Mucosa of gallbladder (tissue), 1 donor: ENCODE measurements at places on chromosomes 5 and 9.

GRCh38 chr5:135747824-135748223 lies 86.6 kb upstream of the SLC25A48 start:
- DNase-seq: peak; percentile 1

DNA sequence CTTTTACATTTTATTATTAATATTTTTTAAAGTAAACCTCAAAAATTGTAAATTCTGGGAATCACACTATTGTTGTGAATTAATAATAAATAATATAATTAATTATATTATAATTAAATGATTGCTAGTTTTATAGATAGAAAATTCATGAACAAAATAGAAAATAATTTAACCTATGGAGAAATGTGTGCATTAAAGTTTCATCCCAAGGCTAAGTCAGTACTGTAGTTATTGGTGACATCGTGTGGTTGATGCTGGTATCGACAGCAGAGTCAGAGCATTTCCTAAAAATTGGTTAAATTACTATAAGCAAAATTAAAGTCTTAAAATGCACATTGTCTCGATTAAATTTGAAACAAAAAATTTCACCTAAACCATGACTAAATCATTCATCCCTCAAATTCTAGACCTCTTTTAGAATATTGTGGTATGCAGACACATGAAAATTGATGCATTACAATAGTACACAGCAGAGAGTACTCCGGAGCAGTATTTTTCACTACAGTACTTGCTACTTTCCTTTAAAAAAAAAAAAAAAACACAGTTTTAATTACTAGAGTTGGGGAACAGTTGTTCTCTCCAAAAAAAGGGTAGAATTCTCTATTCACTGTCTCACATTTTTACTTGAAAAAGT lies 73.9 kb downstream of the RORB start:
- DNase-seq: no peak

GRCh38 chr5:157828944-157829639 lies 29.9 kb downstream of the CLINT1 start:
- DNase-seq: no peak

GRCh38 chr5:140633021-140633471 lies at the start of gene CD14:
Gene CD14, minus strand, starts transcription at chr5:140633175. Its CDS starts 104 bp downstream, at chr5:140633071.
- peak; percentile 57 for DNase-seq

DNA sequence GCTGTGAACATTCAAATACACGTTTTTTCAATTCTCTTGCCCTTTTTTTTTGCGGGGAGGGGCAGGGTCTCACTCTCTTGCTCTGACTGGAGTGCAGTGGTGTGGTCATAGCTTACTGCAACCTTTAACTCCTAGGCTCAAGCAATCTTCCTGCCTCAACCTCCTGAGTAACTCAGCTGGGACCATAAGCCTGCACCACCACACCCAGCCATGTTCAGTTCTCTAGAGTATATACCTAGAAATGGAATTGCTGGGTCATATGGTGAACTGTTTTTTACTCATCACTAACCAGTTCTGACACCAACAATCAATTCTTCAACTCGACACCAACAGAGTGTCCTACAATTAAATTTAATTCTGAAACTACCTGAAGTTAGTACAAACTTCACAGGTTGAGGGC lies 85.5 kb upstream of the ZNF169 start:
- no peak for DNase-seq

GRCh38 chr5:72225741-72226140 lies 94.3 kb downstream of the MRPS27 start:
- no peak for DNase-seq

DNA sequence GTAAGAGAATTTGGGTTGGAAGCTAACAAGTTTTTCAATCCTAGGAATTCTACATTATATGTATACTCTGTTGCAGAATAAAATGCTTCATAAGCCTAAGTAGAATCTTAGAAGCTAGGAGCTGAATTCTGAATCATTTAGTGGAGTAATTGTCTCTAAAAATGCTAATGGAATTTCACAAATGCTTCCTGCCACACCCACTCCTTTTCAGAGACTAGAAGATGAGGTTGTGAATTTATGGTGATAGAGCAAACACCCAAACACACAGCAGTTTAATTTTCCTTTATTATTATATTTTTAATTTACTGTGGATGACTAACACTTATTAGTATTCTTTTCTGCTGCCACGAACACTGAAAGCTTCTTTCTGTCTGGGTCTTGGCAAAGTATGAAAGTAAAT lies 208.0 kb upstream of the PDE4D start:
- DNase-seq: no peak

- no peak for DNase-seq
Measured at GRCh38 chr9:118962426-118962825, 406.8 kb downstream of the BRINP1 start.

DNA sequence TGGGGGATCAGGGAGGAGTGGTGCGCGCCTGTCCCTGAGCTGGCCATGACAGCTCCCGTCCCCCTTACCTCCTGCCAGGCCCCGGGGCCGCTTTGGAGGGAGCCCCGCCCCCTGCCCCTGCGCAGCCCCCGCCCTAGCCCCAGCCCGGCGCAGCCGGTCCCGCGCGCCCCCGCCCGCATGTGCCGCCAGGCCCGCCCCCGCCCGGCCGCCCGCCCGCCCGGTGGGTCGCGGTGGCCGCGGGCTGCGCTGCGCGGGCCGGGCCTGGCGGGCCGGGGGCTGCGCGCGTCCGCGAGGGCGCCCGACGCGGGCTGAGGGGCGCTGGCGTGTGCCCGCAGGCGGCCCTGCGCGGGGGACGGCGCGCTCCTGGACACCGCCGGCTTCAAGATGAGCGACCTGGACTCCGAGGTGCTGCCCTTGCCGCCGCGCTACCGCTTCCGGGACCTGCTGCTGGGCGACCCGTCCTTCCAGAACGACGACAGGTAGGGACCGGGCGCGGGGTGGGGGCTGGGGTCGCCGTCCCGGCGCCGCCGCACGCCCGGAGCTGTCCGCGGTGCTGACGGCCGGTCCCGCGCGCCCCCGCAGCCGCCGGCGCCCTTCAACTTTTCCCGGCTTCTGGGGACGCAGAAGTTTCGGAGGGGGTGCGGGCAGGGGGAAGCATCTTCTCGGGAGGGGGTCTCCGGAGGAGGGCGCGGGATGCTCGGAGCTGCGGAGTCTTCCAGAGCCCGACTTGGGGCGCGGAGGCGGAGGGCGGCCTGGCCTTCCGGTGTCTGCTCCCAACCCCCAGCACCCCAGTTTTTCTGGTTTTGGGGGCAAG lies 12.5 kb downstream of the KCNT1 start:
- no peak for DNase-seq

DNA sequence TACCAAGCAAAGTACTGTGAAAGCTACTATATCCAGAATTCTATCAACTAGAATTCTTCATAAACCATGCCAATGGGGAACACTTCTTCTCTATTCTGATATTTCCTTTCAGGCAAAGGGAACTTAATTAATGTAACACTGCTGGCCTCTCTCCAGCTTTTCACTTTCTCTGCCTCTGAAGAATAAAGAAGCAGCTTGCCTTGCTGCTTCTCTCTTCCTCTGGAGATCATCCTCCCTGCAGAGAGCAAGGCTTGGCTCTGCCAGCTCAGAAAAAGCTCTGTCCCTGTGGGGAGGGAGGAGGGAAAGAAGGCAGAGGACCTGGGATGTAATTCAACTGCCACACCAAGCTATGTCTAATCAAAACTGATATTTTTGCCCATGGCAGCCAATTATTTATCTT lies 6.5 kb downstream of the CTNND2 start:
- DNase-seq: no peak

GRCh38 chr5:158670201-158670600 lies 429.5 kb downstream of the EBF1 start:
- no peak for DNase-seq

- DNase-seq: no peak
Measured at GRCh38 chr5:91591076-91591475, 208.0 kb upstream of the ARRDC3 start.

DNA sequence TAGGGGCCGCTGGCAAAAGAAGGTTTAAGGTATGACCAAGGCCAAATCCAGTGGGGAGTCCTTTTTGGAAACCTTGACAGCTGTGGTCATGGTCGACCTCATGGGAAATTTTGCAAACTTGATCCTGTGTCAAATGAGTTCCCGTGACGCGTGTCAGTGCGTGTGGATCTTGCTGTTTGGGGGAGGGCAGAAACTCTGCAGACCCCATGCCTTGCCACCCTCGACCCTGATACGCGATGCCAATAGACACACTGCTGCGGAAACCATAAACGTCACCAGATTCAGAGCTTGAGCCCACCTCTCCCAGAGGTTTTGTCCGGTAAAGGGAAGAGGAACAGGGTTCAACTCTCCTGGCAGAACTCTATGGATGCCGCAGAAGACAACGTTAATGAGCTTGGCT lies 104.7 kb downstream of the ADAMTS2 start:
- DNase-seq: no peak
